Tibial artery (tissue), 4 donors: ENCODE measurements at places on chromosomes 11 and 22.

DNA sequence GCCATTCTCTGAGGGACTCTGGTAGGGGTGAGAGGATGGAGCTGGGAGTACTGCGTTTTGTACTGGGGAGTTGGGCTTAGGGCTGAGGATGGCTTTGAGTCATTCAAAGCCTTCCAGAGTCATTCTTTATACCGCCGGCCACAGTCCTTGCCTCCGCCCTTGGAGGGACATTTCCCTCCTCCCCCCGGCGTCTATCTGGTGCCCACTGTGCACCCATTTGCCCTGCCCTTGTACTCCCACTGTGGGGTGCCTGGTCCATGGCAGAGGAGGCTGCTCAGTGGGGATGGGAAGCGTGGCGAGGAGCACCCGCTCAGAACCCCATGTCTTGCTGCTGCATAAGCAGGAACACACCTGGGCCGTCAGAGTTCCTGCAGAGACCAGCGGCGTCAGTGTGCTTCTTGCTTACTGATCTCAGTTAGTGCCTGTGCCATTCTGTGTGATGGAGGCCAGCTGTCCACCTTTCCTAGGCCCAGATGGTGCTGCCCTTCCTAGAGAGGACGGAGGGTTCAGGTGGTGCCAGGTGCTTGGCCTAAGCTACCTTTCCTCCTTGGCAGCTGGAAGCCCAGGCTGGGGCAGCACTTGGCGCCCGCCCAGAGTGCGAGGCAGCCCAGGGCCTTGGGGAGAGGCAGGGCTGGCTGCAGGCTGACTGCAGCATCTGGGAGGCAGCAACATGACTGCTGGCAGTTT lies 23.3 kb upstream of the TMEM191C start:
- DNase-seq, result peak; percentile 2

DNA sequence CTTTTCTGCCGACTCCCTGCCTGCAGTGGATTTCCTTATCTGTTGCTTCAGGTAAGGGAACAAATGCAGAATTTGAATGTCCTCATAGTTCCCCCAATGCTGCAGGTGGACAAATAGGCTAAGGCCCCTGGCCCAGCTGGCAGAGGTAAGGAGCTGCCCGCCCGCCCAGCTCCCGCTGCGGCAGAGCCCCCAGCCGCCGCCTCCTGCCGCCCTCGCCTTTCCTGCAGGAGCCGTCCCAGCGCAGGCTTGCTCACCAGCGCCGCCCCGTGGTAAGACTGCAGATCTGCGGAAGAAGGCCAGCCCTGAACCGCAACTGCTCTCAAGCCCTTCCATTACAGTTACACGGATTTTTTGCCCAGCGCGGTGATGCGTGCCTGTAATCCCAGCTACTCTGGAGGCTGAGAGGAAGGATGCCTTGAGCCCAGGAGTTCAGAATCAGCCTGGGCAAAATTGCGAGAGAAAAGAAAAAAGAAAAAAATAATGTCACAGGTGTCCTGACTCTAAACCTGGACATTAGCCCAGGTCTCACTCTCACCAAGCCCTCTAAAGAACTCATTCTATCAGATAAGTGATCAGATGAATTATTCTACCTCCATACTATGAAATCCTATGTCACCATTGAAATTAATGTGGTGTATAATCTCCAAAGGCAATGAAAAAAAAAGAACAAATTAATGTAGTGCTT lies 51.2 kb upstream of the EMID1 start:
- peak; percentile 78 for DNase-seq

GRCh38 chr11:44992774-44993173 lies 42.1 kb upstream of the TP53I11 start:
- no peak for DNase-seq

DNA sequence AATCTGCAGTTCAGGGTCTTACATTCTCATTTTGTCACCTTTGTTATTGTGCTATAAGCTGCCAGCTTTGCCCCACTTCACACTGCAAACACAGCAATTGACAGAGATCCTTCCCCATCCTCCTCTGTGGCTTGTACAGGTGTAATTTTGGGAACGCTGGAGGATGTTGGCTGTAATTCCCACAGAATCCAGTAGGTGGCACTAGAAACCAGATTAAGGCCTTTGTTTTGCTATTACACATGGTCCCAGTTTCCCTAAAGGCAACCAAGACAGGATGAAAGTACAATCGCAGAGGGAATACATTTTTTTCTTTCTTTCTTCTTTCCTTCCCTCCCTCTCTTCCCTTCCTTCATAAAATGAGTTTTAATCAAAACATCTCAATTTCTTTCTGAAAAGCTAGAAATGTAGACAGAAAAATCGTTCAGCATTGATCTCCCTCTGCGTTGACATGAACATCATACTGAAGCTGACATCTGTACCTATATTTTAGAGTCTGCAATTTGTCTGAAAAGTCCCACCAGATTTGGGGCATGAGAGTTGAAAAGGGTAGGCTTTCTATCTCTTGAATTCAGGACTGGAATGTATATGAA lies 21.3 kb upstream of the NELL1 start:
- DNase-seq, result no peak

DNA sequence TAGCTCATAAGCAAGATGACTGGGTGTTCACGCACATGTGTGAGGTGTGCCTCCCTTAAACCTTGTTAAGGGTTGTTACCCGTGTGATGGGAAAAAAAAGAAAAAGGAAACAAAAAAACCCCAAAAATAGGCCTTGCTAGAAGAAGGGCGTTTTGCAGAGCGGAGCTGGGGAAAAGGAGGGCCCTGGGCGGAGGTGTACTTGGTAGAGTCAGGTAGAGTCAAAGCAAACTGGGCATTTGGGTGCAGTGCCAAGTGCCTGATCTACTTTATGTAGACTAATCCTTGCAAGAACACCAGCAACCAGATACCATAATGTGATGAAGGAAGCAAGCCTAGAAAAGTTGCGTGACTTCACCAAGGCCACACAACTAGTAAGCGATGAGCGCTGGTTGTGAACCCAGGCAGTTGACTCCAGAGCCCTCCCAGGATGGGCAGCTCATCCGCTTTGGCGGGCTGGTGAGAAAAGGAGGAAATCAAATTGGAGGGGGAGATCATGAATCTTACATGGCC lies 1.2 kb upstream of the TIRAP start:
- DNase-seq, result peak; percentile 62

DNA sequence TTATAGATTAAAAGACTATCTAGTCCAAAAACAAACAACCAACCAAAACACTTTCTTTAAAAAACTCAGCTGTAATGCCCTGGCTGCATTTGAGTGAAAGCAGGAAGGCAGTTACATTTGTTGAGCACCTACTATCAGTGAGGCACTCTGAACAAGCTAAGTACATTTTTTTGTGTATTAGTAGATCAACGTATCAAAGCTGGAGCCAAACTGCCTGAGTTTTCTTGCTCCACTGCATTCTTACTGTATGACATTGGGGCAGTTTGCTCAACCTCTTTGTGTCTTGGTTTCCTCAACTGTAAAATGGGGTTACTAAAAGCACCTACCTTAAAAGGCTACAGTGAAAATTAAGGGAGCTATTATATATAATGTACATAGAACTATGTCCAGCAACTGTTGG lies 22.0 kb downstream of the COA4 start:
- DNase-seq, result no peak

GRCh38 chr11:130858215-130858614 lies 58.1 kb downstream of the SNX19 start:
- DNase-seq, result no peak

DNA sequence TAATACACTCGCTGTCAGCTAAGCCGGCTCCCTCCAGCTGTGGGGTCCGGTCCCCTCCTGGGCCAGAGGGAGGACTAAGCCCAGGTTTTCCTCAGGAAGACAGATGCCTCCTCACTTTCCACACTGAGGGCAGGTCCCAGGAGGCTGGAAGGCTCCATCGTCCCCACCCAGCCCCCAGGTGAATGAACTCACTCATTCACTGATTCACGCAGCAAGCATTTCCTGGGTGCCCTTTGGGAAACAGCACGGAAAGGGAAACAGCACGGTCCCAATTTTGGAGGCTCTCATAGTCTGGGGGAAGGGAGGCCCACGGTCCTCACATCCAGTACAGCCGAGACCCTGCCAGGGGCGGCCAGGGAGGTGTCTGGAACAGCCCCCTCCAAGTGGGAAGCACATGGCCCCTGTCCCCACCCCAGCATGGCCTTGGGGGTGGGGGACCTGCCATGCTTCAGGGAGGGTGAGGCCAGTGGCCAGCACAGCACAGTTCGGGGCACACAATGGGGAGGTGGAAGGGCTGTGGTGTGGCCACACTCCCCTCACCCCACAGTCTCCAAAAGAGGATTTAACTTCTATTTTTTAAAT lies 9.3 kb upstream of the TH start:
- DNase-seq, result no peak

GRCh38 chr11:110207123-110207522 lies 89.3 kb downstream of the RDX start:
- no peak for DNase-seq

DNA sequence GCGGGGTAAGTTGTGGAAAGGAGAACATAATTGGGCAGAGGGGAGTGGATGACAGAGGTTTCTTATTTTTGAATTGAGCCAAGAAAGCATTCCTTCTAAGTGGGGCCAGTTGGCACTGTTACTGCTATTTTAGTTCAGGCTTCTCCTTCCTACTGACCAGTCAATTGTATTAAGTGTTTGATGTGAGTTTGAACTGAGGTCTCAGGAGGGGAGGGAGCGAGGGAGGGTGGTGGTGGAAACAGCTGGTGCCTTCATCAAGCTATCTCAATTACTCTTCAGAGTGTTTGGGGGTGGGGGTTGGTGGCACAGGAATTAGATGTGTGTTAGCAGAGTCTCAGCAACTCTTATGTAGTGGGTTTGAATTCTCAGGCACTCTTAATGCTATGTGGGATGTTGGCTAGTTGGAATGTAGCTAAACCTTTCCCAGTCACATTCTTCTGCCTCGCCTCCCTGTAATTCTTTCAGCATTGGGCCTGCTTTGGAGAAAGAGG lies 14.5 kb downstream of the CTNND1 start:
- DNase-seq, result no peak

DNA sequence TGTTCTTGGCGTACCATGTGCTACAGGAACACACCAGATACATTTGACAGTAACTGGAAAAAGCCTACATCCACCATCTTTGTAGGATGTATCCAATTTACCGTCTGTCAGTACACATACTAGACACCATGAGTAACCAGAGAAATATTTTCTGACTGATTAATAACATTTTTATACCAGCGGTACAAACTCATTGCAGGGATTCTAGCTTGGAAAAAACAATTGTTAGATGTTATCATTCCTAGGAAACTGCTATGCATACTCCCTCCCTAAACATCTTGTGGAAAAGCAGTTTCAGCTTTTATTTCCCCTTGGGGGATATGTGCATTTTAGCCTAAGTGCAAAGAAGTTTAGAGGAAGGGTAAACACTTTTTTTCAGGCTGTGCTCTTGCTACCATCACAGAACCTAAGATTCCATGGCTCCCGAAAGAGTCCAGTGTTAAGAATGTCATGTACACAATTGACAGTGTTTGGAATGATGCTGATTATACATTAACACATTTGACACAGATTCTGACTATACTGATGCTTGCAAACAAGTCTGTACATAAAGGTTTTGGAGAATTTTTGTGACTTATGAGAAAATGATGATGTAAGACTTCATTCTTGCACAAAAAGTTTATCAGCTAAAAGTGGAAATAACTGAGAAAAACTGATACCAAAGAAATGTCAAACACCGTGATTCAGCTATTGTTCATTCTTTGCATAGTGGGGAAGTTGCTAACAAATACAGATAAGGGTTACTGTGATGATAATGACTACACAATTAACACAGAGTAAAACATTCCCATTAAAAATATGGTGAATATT lies 23.7 kb downstream of the NCF4 start:
- DNase-seq, result no peak

DNA sequence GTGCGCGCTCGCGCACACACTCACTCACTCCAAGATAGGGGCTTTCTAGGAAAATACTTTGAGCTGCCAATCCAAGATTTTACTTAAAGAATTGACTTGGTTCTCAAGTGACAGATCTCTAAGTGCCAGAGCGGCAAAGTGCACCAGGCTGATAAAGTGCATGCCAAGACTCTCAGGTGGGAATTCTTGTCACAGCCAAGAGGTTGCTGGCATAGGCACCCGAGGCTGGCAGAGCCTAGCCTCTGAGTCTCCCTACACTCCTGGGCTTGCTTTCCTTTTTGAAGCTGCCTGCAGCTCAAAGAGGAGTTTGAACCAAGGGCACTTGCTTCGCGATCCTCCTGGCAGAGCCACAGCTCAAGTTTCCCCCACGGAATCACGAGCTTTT lies 2.5 kb upstream of the ADM start:
- no peak for DNase-seq

DNA sequence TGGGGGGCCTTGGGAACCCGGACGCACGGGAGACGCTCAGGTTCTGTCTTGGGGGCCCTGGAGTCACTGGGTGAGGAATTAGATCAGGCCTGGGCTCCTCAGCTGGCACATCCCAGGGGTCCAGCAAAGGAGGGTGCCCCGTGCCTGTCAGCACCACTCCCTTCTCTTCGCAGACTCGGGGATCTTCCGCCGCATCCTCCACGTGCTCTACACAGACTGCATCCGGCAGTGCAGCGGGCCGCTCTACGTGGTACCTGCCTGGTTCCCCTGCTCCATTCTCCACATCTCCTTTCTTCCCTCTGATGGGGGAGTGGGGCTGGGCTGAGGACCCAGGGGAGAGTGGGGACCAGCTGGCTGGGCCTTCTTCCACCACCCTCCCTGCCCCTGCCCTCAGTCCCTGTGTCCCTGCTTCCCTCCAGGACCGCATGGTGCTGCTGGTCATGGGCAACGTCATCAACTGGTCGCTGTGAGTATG lies 6.7 kb upstream of the TAGLN start:
- peak; percentile 16 for DNase-seq

GRCh38 chr11:134781380-134781866 lies 369.4 kb upstream of the B3GAT1 start:
- DNase-seq, result no peak

GRCh38 chr11:129785383-129786111 lies 30.1 kb upstream of the TMEM45B start:
- no peak for DNase-seq

DNA sequence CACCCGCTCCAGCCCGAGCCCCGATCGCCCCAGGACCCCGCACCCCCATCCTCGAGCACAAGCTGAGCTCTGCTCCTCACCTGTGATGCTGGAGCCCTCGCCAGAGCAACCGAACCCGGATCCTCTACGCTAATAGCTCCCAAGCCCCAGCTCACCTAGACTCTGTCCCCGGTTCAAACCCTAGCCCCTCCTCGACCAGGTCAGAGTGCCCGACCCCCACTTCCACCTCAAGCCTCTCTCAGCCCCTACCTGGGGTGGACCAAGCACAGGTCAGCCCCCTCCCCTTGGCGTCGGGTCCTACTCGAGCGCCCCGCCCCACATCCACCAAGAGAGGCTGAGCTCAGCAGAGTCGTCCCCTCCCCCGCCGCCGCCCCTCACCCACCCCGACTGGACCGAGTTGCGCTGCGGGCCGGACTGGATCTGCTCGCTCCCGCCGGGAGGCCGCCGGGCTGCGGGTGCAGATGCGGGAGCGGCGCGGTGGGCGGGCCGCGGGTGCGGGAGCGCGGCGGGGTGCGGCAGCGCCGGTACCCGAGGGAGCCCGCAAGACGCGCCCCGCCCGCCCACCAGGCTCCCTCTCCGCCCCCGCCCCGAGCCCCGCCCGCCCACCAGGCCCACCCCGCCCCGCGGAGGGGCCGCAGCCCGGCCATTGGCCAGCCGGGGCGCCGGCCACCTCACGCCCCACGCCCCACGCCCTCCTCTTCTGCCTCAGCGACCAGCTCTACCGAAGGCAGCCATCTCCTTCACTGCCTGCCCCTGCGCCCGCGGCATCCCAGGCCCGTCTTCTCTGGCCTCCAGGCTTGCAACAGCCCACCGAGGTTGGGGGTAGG lies 577 bp upstream of the DKK3 start:
- no peak for DNase-seq

GRCh38 chr11:64044730-64045393 lies 9.1 kb downstream of the FLRT1 start:
- no peak for DNase-seq
